ENCODE measurements at places on chromosomes 12 and 14.

DNA sequence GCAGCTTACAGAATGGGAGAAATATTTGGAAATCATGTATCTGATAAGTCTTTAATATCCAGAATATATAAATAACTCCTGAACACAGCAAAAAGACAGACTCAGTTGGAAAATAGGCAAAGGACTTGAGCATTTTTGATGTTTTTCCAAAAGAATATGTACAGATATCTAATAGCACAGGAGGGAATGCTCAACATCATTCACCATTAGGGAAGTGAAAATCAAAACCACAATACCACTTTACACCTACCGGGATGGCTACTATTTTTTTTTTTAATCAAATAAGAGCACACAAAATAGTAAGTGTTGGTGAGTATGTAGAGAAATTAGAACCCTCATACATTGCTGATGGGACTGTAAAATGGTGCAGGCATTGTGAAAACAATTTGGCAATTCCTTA lies 75.6 kb downstream of the ANO6 start:
- DNase-seq, result no peak

DNA sequence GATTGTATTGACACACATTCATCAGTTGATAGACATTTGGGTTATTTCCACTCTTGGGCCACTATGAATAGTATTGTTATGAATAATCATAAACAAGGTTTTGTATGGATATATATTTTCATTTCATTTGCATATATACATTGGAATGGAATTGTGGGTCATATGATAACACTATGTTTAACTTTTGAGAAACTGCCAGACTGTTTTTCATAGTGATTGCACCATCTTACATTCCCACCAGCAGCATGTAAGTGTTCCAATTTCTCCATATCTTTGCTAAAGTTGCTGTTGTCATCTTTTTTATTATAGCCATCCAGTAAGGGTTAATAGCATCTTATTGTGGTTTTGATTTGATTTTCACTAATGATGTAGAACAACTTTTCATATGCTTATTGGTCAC lies 198.5 kb upstream of the PPFIA2 start:
- DNase-seq, result no peak

DNA sequence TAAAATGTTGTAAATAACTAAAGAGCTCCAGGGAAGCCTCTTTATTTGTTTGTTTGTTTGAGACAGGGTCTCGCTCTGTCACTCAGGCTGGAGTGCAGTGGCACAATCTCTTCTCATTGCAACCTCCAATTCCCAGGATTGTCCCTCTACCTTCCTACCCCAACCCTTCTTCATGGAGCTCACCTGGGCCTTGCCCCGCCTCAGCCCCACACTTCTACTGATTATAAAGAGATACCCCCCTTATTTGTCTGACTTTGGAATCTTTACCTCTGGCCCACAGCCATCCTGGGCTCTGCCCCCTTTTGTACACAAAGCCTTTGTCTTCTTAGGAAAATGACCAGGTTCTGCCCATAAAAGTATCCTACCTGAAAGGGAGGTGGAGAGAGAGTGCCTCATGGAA lies 9.1 kb upstream of the BLTP3B start:
- DNase-seq, result no peak

DNA sequence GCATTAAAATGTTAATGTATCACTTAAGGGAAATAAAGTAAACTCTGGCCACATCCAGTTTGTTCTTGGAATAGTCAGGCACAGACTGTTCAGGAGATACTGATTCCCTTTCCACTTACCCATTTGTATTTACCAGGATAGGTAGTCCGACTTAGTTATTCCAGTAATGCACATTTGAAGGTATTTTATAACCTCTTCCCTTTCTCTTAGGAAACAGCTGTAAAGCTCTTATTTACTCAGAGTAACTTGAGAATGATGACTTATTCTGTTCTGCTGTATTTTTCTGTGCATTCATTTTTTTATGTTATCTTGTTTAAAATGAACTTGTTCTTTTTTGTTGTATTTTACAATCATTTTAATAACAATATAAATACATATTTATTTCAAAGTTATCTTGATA lies 78.0 kb downstream of the METTL25 start:
- no peak for DNase-seq

- no peak for DNase-seq
Observed at GRCh38 chr14:103514596-103515421, 7.8 kb downstream of the CKB start.

DNA sequence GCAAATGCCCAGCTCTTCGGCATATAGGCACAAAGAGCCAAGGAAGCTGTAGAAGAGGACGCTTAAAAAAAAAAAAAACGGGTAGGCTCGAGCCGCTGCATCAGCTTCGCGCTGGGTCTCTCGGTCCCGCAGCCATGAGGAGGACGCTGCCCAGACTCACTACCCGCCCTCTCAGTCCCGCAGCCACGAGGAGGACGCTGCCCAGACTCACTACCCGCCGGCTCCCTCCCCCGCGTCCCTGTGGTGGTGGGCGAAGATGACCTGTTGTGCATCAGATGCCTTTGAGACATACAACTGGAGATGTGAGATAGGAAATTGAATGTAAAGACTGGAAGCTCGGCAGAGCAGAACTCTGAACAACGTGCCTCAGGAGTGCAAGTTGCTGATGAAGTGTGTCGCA lies 11.4 kb upstream of the SPSB2 start:
- no peak for DNase-seq

DNA sequence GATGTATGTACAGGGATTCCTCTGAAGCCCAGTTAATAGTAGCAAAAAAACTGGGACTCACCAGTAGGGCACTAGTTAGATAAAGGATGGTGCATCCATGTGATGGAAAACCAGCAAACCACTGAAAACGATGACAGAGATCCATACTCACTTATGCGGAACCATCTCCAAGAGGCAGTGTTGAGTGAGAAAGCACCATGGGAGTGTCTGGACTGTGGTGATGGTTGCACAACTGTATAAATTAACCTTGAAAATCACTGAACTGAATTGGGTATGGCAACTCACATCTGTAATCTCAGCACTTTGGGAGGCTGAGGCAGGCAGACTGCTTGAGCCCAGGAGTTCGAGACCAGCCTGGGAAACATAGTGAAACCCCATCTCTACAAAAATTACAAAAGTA lies 53.6 kb upstream of the ZFP36L1 start:
- DNase-seq, result no peak

GRCh38 chr12:5807514-5808219 lies 137.4 kb downstream of the ANO2 start:
- DNase-seq, result no peak
